ENCODE measurements at places on chromosomes 5 and 9.

GRCh38 chr9:129888293-129889121, 53.2 kb downstream of the USP20 start:
- peak; percentile 63 for DNase-seq

- no peak for DNase-seq
These were observed 154.2 kb upstream of the TSLP start for GRCh38 chr5:110917161-110917875.

GRCh38 chr9:125494653-125494915, 212.4 kb downstream of the MAPKAP1 start:
- no peak for DNase-seq

DNA sequence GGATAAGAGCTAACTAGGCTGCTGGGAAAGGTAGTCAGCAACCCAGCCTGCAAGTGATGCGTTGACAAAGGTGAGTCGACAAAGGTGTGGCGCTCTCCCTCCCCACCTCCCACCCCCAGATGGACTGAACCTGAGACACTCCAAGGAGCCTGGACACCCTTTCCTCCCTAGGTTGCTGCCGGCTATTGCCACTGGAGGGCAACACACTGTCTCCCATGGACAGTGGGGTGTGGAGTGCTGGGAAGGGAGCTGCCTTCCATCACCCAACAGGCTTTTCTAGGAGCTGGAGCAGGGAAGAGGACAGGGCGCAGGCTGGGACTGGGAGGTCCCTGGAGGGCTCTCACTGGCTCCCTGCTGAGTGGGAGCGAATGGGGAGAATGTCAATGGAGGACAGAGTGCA, 75.4 kb upstream of the ARAP3 start:
- no peak for DNase-seq

- no peak for DNase-seq
These were observed 42.8 kb downstream of the ANGPTL2 start for GRCh38 chr9:127079446-127080140.

DNA sequence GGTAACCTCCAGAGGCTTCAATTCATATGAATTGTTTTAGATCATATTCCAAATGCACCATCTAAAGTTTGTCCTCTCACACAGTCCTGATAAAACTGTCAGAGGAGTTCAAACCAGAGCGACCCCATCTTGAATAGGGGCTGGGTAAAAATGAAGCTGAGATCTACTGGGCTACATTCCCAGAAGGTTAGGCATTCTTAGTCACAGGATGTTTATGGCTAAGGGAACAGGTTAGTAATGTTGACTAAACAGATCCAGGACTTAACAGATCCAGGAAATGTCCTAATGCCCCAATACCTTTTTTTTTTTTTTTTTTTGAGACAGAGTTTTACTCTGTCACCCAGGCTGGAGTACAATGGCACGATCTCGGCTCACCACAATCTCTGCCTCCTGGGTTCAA, 192.6 kb upstream of the PRDM9 start:
- DNase-seq = no peak

DNA sequence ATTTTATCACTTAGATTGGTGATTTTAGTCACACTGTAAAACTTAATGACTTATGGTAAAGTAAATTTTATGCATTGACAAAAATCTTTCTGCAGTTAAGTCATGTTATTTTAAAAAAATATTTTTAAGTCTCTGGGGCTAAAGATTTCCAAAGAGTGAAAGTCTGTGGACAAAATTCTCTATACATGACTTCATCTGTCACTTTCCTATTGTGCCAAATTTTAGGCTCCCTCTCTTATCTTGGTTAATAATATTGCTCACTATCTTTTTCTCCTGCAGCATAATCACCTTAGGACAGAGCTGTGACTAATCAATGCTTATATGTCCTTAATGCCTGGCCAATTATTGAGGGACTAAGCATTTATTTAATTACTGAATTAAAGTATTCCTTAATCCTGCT, 15.2 kb downstream of the LURAP1L start:
- no peak for DNase-seq

GRCh38 chr9:73575101-73576060, 423.7 kb downstream of the ANXA1 start:
- DNase-seq = no peak

- DNase-seq = no peak
These were observed 73.3 kb downstream of the SLCO4C1 start for GRCh38 chr5:102222772-102223171.

GRCh38 chr9:133973111-133973790, 18.9 kb downstream of the VAV2 start:
- DNase-seq = no peak

DNA sequence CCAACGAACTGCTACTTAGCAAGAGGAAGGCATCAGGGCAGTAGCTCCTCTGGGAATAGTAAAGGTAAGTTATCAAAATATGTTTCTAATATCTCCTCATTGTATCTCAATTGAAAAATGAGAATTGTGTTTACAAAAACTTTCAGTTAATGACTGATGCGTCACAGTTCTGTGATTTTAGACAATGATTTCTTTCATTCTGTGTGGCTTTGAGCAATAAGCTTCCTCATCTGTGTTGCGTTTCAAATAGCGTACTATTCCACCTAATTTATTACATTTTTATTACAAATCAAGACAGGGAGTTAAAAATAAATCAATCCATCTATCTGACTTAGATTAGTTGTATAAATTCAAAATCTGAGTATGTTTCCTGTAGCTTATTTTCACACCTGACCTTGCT, 145.0 kb downstream of the CAAP1 start:
- DNase-seq = no peak

- DNase-seq = no peak
These were observed 266.0 kb downstream of the DTWD2 start for GRCh38 chr5:118722122-118723020.

DNA sequence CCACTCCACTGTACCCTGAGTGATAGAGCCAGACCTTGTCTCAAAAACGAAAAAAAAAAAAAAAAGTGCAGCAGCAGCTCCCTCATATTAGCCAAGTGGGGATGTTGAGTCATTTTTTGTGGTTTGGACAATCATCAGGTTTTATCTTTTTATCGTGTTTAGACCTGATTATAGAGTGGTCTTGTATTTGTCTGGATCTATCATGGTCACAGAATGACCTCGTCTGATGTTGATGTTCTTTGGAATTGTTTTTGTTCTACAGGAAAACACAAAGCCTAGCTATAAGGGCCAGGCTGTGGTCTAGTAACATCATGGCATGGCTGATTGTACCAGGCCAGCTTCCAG, 1.6 kb upstream of the FBXW11 start:
- no peak for DNase-seq

- no peak for DNase-seq
These were observed 666 bp upstream of the TLR4 start for GRCh38 chr9:117703537-117703936.

DNA sequence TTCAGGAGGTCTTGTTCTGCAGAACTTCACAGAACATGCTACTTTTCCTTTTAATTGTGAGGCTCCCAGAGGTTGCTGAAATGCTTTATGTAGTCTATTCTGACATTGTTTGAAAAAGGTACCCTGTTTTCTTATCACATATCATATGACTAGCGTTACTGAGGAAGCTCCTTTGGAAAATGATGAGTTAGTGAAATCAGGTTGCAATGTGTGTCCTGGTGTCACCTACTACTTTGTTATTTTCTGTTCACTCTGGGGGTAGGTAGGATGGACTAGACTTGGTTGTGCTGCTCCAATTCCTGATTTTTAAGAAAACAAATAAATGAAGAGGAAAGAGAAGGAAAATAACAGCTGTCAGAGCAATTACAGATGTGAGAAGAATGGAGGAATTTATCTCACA, 93.7 kb downstream of the PAPPA start:
- no peak for DNase-seq

- DNase-seq = no peak
These were observed 16.8 kb upstream of the PHYKPL start for GRCh38 chr5:178249191-178249989.

DNA sequence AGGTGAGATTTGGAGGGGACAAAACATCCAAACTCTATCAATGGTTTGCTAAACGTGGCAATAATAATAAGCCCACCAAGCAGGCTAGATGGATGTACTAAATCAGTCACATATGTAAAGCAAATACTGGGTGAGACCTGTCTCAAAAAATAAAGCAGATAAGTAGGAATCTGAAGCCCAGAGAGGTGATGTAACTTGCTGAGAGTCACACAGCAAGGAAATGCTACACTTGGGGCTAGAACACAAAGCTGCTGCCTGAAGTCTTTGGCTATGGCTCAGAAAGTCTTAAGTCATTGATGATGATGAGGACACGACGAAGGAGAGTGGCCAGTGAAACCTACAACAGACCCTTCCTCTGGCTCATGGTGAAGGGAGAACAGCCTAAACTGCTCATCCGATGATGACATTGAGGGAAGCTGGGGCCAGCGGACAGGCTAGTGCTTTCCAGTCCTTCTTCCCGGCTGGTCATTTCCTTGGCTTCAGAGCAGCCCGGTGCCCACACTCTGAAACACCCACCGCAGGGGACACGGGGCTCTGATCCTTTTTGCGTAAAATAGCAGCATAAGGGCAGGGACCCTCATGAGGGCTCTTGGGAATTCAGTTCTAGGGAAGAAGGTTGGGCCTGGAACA, 14.1 kb downstream of the DUSP1 start:
- no peak for DNase-seq

DNA sequence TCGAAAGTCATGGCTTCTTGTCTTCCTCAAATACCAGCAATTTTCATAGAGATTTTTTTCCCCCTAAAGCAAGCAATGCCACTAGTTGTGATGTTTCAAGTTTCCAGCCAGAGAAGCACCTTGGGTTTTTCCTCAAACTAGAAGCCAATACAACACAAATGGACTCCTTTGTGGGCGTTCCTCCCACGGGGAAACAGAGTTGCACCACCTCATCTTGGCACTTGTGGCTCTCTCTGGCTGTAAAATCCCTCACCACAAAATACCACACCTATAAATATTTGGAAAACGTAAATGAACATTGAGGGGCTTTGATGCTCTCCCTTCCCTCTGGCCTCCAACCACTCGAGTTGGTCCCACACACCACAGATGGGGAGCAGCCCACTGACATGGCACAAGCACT, 67.2 kb upstream of the PCA3 start:
- no peak for DNase-seq

- no peak for DNase-seq
These were observed 845.2 kb upstream of the CDH10 start for GRCh38 chr5:25489834-25490538.

GRCh38 chr9:109889456-109889855, 109.5 kb downstream of the PALM2AKAP2 start:
- no peak for DNase-seq

DNA sequence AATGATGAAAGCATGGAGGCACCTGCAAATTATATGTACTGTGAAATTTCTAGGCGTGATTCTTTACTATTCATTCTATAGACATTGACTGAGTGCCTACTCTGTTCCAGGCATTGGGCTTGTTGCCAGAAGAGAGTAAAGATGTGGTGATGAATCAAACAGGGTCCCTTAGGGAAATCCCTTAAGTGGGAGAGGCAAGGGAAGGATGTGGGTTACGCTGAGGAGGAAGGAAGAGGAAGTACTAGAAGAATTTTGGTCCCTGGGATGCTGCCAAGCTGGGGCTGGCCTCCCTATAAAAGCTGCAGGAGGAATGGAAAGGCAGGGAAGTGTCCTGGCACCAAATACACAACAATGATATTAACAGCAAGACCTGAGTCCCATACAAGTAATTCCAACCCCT, 76.7 kb upstream of the SPOCK1 start:
- DNase-seq = no peak

GRCh38 chr5:37738057-37738691, 101.7 kb downstream of the GDNF start:
- DNase-seq = no peak

DNA sequence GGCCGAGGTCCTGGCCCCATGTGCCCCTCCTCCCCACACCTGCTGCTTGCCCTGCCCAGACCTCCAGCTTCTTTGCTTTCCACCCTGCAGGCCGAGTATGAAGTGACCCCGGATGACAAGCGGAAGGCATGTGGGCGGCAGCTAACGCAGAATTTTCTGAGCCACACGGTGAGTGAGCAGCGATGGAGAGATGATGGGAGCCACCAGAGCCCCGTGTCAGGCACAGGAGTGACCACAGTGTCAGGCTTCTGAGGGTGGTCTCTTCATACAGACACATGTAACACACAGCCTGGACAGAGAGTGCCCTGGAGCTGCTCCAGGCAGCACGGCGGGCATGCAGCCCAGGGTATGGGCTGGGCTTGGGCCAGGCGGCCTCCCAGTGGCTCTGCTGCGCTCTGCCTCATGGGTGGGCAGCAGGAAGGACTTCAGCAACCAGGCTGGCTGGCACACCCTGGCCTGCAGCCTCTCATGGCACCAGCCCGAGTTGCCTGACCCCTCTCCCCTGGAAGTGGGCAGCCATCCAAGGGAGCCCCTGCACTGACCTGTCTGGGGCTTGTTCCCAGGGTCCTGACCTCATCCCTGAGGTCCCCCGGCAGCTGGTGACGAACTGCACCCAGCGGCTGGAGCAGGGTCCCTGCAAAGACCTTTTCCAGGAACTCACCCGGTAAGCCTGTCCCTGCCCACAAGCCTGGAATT, 5.8 kb downstream of the GRK6 start:
- DNase-seq = no peak

DNA sequence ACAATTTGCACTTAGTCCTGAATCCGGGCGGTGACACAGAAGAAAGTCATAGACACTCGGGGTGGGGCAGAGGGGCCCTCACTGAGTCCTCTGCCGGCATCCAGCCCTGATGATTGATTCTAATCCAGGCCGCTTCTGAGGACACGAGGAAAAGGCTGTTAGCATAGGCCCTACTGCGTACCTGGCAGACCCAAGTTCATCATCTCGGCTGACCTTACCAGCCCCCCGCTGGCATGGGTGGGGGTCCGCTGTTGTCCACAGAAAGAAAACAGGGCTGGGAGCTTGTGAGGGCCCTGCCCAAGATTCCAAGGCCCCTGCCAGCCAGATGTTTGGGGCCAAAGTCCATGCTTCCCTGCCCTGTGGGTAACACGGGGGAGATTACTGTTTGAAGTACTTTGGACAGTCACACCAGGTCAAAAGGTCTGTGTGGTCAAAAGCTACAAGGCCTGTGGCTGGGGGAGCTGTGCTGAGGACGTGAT, 24.5 kb downstream of the ERGIC1 start:
- DNase-seq = no peak

DNA sequence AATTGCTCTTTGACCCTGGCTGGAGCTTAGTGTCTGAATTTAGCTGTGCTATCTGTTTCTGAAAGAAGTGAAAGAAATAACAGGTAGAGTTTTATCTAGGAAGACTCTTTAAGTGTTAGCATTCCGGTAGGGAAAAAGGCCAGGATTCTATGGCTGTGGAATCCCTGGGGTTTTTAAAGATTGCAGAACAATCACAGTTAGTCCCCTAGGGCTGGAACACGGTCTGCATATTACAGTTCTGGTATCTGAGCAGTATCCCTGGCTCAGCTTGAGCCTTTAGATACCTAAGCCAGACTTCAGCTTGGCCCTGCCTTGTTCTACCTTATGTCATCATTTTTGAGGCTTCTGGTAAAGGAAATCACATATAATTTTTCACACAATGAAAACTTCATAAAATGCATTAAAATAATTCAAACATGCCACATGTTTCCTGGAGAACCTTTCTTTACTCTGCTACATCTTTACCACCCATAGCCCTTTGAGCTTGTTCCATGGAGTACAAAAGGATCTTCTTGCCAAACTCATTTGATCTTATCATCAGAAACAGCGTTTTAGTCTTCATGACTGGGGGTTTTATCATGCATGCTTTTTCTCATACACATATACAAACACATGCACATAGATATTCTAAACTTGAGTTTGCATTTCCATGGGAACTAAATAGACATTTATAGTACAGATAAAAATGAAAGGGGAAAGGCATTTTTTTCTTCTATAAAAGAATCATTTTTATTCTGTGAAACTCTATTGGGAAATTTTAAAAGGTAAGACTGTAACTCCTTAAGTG, 410.8 kb downstream of the CETN3 start:
- DNase-seq = no peak
